Stimulated activated CD8-positive, alpha-beta memory T cell treated with anti-CD3 and anti-CD28 coated beads, Interleukin-4, amount 100 ng/mL, for 1 hour (primary cell): ENCODE measurements at places on chromosomes 7 and 10.
A peak's percentile ranks its signal among the peaks of the same experiment; 100 is the strongest.

- DNase-seq, result no peak
These were observed 15.9 kb downstream of the FAM53B start for GRCh38 chr10:124728071-124728829.

- no peak for DNase-seq
These were observed 39.5 kb downstream of the ZNF117 start for GRCh38 chr7:64951250-64951848.

GRCh38 chr10:96622013-96622787, 35.4 kb upstream of the TM9SF3 start:
- no peak for DNase-seq

- DNase-seq, result no peak
These were observed 3.6 kb downstream of the OR6V1 start for GRCh38 chr7:143055754-143056153.

DNA sequence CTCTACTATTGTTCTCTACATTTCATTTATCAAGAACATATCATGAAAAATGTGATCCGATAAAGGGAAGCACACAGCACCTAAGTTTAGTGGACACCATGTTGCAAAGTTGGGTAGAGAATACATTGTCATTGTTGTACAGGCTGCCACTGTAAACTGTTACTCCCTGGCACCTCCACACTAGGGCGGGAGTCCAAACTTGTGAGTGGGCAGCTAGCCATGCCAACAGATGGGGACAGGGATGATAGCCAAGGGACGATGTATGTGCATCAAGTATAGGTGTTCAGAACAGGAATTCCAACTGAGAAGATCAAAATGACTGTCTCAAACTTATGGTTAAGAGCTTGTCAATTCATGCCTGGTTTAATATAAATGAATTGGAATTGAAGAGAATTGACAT, 31.1 kb upstream of the COMMD3 start:
- no peak for DNase-seq

DNA sequence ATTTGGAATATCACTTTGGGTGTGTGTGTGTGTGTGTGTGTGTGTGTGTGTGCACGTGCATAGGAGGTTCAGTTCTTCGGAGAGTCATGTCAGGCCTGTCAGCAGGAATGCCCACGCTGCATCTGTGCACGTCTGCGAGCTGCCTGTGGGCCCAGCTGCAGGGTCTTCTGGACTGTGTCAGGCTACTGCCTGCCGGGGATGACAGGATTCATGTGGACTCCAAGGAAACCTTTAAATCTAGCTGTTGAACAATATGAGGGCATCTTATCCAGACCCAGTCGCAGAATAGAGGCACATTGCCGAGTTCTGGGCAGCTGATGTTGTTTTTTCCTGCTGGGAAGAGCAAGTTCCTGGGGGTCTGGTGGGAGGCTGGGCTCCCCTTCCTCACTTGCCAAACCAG, 19.0 kb downstream of the AQP1 start:
- DNase-seq, result no peak

DNA sequence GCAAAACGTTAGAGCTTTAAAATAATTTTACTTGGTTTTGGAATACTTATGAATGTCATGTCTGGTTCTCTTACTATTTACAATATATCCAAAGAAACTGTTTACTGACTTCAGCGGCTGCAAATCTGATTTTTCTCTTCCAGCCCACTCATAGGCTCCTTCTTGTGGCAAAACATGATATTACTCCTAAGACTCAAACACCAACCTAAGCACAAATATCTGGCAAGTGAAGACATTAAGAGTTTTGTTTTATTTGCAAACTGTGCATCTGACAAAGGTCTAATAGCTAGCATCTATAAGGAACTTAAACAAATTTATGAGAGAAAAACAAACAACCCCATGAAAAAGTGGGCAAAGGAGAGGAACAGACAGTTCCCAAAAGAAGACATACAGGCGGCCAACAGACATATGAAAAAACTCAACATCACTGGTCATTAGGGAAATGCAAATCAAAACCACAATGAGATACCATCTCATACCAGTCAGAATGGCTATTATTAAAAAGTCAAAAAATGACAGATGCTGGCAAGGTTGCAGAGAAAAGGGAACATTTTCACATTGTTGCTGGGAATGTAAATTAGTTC, 20.3 kb upstream of the GJC3 start:
- DNase-seq, result no peak

DNA sequence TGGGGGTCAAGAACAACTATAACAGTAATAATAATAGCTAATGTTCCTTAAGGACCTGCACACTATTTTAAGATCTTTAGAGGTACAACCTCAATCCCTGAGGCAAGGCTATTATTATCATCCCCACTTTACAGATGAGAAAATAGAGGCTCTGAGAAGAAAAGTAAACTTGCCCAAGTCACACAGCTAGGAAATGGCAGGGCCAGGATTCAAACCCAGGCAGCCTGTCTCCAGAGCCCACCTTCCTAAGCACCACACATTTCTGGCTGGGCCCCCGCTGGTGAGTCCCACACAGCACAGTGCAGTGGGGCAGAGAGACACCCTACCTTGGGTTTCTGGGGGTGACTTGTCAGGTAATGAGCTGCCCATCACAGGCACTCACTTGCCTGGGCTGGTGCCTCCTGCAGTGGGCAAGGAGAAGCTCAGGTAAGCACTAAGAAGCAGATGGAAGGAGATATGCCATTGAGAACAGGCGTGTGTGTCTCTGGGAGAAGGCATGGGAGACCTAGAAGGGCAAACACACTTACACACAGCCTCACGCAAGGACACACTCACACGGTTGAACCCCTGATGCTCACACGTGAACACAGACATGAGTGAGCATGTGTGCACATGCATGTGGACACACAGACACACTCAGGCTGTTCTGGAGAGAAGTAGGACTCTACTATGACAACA, 104.4 kb upstream of the ZMIZ1 start:
- no peak for DNase-seq

DNA sequence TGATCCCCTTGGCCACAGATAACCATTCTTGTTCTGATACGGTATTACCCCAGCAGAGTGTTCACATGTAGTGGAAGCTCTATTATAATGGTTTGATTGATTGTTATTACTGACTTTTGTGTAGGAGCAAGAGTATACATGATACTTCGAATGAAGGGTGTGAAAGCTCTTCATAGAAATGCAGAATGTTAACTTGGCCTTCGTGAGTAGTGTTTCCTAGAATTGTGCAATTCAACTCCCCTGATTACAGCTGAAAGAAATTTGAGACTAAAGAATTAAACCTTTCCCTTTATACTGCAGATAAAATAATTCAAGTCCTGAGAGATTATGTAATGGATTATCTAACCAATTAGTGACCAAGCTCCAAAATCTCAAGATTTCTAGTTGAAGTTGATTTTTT, 38.2 kb downstream of the MKLN1 start:
- no peak for DNase-seq

DNA sequence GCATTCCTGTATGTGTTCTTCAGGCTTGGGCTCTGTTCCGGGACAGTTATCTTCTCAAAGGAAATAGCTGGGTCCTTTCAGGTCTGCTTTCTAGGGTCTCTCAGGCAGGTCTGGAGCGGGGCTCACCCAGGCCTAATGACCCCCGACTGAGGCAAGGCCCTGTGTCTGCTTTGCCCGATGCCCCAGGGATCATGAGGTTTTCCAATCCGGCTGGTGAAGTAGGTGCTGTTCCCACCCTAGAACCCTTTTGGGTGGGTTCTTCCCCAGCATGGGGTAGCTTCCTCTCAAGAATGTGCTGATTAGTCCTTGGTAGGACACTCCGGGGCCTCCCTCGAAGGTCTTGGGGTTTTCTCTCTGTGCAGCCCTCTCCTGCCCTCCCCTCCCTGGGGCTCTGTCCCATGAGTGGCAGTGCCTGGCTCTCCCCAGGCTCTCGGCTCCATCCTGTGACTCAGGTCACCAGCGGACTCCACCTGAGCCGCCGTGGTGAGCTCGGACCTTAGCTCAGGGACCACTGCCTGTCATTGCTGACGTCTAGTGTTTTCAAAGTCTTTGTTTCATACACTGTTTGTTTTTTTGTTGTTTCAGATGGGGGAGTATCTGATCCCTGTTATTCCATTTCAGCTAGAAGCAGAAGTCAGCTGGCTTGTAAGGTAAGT, 71.0 kb upstream of the NKX6-2 start:
- DNase-seq, result no peak

DNA sequence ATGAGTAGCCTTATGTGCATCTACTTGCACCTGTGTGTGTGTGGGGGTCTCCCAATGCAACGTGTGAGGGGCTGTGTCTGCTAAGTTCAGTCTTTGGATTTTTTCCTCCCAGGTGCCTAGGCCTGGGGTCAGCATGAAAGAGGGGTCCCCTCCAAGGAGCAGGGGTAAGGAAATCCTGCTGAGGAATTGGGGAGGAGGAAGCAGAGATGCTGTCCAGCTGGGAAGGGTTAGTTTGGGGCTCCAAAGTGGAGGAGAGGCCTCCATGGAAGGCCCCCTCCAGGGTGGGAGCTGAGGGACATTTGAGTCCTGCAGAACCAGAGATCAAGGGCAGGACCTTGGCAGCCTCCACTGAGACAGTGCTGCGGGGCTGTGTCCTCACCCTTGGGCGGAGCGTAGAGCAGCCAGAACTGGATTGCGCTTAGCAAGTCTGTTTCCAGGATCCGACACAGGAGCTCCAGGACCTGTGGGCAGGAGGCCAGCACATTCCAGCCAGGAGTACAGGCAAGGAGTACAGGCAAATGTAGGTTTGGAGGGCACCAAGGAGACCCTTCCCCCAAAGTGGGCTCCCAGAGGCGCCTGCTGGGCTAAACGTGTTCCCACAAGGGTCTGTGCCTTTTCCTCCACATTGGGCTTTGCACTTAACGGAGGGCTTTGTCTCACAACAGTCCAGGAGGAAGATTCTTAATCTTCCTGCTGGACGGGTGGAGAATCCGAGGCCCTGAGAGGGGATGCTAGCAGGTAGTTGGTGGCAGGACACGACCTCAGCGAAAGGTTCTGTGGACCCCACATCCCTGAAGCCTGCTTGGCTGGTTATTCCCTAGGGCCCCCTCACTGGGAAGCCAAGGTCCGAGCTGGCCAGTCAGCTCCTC, 10.1 kb downstream of the TBATA start:
- DNase-seq, result no peak

DNA sequence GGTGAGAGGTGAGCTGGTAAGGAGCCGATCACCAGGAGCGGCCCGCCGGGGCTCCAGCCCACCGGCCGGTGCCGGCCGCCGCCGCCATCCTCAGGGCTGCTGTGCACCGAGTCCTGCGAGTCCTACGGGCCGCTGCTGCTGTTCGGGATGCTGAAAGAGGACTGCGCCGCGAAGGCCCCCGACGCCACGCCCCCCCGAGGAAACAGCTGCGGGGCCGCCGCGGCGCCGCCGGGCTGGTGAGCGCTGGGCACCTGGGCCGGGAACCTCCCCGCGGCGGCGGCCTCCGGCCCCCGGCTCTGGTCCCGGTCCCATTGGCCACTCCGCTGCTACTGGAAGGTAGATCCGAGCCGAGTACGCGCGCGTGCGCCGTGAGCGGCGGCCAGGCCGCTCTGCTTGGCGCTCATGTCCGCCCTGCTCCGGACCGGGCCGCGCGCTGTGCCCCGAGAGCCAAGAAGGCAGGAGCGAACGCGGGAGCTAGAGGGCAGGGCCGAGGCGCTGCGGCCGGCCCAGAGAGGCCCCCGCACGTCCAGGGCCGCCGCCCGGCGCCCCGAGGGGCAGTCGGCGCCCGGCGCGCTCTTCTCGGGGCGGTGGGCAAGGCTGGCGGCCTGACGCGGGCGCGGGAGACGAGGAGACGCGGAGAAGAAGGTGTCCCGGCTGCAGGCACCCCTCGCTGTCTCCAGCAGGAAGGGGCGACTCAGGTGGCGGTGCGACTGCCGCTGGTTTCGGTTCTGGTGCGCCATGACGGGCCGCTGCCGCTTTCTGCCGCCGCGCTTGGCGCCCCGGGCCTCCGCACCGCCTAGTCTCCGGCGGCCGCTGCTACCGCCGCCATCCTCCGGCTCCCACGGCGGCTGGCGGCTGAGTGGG, 121.3 kb upstream of the WIPF3 start:
- peak; percentile 3 for DNase-seq

DNA sequence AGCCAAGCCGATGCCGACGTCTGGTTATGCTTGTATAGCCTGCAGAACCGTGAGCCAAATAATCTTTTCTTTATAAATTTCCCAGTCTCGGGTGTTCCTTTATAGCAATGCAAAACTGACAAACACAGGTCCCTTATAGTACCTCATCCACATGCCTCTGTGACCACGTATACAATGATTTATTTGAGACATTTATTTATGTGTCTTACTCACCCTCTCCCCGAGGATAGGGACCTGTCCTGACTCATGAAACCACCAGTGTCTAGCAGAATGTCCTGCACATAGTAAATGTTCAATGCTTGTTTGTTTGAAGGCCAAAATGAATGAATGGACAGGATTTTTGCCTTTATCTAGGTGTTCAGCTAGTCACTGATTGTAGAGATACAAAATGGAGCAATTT, 147.9 kb upstream of the FZD8 start:
- no peak for DNase-seq

- DNase-seq, result no peak
These were observed 88.3 kb upstream of the ZNF32 start for GRCh38 chr10:43737003-43737402.

GRCh38 chr10:119189811-119190282, 11.2 kb upstream of the PRDX3 start:
- no peak for DNase-seq

DNA sequence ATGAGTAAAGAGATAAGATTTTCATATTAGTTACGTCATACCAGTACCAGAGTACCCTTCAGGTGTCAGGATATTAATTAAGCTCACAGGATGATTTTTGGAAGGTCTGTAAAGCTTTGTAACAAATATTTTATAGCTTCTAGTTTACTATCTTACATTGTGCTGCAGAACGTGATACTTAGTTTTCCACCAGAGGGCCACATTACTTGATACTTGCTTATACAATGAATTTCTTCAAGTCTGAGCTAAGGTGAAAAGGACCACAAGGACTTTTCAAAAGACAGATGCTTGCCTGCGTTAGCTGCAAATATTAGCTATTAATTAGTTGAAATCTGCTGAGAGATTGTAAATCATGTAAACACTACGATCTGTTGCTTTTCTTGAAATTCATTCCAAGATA, 12.2 kb downstream of the FOXP2 start:
- no peak for DNase-seq

DNA sequence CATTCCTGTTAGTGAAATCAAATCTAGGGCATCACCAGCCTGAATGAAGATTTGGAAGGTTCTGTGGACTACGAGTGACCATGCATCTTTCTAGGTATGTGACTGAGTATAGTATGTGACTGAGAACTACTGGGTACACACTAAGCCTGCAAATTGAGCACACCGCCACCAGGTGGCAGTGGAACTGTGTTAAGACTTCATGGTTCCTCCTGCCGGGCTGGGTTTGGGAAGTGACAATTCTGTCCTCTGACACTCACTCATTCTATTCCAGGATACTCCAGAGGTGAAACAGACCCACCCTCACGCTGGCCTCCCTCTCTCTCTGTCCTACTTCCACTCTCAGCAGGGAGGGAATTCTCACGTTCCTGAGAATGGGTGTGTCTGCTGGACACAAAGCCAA, 84.0 kb upstream of the TMEM248 start:
- no peak for DNase-seq

- no peak for DNase-seq
These were observed 18.5 kb upstream of the TTYH3 start for GRCh38 chr7:2613098-2613930.
